ENCODE measurements at places on chromosomes 1 and 21.

- no peak for DNase-seq
Measured at GRCh38 chr1:151940541-151940940, 31.2 kb upstream of the THEM4 start.

- DNase-seq, result no peak
Measured at GRCh38 chr1:67599085-67599484, 85.9 kb upstream of the GADD45A start.

GRCh38 chr1:55250399-55251075, 35.4 kb upstream of the USP24 start:
- DNase-seq, result no peak

DNA sequence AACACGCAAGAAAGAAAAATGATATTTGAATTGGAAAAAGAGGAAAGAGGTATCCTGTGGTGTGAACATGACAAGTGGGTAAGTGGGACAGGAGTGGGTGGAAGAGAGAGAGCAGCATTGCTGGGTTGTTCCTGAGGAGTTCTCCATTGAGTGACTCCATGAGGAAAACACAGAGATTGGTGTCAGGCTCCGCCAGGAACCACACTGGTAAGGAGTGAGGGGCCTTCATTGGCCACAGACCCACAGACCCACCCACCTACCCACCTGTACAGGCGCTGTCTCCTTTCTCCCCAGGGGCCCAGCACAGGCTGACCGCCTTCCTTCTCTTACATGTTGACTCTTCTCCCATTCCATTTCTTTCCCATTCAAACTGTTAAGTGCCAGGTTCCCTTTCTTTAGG, 20.9 kb downstream of the S100A7A start:
- DNase-seq, result no peak

- peak; percentile 29 for DNase-seq
Measured at GRCh38 chr1:201783572-201783971, 45.4 kb upstream of the IPO9 start.

DNA sequence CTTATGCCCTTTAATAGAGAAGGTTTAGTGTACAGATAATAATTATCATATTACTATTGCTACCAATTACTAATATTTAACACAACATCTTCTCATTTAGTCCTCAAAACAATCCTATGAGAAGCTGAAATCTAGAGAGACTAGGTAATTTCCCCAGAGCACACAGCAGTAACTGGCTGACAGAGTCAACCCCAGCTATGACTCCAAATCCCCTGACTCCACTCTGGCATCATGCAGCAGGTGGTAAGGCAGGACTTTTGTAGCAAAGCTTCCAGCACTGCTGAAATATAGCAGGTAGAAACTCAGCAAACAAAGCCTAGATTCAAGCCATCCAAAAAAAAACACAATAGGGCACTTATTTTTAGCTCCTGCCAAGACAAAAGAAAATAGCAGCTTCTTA, 79.3 kb upstream of the RGS2 start:
- DNase-seq, result no peak

- DNase-seq, result no peak
Measured at GRCh38 chr1:119873135-119874015, 22.9 kb downstream of the ADAM30 start.

GRCh38 chr1:78373676-78374075, 117.1 kb upstream of the PTGFR start:
- no peak for DNase-seq

GRCh38 chr1:197184190-197184589, 37.7 kb upstream of the ASPM start:
- DNase-seq, result no peak

DNA sequence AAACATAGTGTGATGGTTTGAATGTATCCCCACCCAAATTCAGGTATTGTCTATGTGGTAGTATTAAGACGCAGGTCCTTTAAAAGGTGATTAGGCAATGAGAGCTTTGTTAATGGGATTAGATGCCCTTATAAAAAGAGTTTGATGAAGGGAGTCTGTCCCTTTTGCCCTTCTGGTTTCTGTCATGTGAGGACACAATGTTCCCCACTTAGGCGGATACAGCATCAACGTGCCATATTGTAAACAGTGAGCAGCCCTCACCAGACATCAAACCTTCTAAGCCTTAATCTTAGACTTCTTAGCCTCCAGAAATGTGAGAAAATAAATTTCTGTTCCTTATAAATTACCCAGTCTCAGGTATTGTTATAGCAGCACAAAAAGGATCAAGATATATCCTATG, 172.8 kb downstream of the FAF1 start:
- no peak for DNase-seq

DNA sequence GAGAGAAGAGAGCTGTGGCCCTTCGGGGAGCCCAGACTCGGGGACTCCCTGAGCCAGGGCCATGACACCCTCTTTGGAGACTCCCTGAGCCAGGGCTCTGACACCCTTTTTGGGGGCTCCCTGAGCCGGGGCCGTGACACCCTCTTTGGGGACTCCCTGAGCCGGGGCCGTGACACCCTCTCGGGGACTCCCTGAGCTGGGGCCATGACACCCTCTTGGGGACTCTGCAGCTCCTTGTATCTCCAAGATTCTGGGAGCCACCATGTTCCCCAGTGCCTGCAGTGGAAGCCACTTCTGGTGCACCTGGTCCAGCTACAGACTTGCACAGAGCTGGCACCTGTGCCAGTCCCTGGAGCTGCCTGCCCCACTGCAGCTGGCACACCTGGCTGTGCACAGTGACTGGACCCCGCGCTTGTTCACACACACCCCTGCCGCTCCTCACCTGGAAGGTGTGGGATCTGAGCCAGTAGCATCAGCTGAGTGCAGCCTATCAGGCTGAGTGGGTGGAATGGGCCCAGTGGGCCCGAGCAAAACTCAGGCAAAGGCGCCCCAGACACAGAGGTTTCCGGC, 3.8 kb upstream of the SSU72 start:
- DNase-seq, result no peak

DNA sequence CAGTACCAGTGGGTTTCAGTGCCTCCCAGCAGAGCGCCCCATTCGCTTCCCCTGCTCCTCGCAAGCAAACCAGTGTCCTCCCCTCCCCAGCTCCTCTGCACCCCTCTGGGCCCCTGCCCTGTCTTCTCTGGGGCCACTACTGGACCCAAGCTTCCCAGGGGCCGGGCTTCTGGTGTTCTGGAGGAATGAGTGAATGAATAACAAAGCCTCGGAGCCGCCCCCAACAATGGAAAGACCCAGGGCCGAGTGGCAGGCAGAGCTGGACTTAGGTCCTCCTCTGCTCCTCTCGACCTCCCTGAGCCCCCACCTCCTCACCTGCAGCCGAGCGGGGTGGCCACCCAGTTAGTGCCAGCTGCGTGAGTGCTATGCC, 37.6 kb downstream of the MATN1 start:
- peak; percentile 70 for DNase-seq

DNA sequence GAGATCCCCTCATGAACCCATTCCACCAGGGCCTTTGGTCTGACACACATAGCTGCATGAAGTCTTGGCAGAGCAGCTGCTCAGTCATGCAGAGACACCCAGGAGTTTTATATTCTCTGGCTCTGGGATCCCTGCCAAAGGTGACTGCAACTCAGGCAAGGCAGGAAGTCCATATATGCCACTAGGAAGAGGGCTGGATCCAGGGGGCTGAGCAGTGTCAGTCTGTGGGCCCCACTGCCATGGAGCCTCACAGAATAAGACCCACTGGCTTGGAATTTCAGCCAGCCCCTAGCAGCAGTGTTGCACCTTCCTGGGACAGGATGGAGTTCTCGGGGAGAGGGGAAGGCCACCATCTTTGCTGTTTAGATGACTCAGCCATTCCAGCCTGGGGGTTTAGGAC, 199.7 kb downstream of the TBX15 start:
- DNase-seq, result peak; percentile 22

DNA sequence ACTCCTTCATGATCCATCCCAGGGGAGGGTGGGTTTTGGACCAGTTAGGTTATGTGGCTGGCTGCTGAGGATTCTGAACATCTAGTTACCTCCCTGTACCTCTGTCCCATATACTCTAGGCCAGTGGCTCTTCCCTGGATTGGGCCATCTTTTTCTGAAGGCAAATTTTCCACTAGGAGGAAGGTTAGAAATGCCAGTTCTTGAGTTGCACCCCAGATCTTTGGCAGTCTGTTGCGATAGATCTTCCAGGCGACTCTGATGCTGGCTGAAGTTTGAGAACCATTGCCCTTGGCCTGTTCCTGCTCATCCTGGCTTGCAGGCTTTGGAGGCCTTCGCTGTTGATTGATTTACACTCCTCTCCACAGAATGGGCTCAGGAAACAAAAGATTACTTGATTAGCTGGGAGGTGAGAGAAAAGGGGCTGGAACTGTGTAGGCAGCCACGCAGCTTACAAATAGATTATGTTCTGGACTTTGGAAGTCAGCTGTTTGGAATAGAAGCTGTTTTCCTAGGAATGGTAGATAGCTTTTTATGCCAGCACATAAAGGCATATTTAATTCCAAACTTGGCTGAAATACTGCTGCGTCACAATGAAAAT, 110.1 kb downstream of the MRPS6 start:
- no peak for DNase-seq

DNA sequence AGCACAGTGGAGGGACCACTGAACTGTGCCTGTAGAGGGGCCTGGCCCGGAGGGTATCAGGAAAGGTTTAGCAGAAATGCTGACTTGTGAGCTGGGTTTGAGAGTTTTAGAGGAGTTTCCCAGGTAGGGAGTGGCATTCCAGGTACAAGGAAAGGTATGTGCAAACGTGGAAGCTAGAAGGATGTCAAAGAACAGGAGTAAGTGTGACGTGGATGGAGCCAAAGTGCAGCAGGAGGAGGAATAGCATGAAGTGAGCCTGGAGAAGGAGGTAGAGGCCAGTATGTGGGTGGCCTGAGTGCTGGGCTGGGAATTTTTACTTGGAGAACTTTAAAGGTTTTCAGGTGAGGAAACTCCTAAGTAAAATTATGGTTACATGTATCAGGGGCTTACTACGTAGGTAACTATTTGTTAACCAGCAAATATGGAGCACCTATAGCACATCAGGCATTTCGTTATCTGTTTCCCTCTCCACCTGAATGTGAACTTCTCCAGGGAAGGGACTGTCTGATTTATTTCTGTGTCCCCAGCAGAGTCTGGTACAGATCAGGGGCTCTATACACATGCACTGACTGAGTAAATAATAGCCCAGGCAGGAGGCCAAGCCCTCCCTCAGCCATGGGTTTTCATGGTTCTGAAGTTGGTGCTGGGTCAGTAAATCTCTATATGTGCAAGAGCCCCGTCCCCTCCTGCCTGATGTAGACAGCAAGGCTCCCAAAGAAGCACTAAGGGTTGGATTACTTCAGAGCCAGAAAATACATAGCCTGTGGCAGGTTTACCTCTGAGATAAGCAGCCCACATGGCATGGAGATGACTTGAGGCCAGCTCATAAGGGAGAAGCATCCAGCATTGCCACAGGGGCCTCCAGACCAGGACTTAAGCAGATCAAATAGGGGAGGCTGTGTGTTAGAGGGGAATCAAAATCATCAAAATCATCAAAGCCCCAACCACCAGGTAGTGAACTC, 43.4 kb downstream of the CDCP2 start:
- DNase-seq, result no peak

DNA sequence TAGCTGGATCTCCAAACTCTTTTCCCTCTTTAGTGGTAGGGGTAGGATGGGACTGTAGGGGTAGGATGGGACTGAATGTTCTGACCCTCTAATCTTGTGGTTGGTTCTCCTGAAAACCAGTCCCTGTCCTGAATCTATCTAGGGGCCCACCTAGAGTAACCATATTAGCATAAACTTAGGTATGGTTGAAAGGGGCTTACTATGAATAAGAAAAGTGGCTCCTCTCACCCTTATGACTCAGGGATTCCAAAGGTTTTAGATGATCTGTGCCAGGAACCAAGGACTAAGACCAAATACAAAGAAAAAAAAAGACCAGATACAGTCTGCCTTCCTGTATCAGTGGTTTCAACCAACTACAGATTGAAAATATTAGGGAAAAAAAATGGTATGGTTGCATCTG, 28.9 kb downstream of the RNF2 start:
- peak; percentile 8 for DNase-seq

- no peak for DNase-seq
Measured at GRCh38 chr1:156246781-156247459, 936 bp downstream of the PAQR6 start.

DNA sequence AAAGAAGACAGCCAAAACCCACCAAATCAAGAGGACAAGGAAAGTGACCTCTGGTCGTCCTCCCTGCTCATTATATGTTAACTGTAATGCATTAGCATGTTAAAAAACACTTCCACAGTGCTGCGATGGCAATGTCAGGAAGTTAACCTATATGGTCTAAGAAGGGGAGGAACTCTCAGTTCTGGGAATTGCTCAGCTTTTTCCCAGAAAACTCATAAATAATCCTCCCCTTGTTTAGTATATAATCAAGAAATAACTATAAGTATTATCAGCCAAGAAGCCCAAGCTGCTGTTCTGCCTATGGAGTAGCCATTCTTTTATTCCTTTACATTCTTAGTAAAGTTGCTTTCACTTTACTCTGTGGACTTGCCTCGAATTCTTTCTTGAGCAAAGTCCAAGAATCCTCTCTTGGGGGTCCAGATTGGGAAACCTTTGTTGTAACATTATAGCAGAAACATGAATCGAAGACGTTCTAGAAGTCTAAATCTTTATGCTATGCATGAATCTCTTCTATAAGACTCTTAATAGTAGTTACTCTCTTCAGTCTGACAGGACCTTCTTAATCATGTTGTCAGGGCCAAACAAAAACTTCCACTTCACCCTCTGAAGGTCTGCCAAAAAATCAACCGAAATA, 110.0 kb upstream of the VANGL1 start:
- no peak for DNase-seq

DNA sequence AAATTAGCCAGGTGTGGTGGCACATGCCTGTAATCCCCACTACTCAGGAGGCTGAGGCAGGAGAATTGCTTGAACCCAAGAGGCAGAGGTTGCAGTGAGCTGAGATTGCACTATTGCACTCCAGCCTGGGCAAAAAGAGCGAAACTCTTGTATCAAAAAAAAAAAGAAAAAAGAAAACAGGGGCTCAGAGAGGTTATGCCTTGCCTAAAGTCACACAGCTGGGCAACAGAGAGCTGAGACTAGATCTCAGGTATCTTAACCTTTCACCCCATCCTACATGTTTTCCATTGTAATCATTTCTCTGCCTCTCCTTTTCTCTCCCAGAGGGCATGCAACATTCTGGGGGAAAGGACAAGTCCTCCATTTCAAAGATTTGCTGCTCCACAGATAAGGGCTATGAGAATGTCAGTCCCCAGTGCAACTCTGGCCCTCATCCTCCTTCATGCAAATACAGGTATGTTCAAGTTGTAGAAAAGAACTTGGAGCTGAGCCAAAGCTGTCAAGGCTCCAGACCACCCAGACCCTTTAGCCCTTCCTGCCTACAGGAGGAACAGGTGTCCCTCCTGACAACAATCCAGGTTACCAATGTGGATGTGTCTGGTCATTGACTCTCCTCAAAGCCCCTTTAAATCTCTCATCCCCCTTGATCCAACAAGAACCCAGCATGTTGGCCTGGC, 6.9 kb downstream of the SLC9A1 start:
- DNase-seq, result no peak
